ENCODE measurements at places on chromosomes 2 and 18.

DNA sequence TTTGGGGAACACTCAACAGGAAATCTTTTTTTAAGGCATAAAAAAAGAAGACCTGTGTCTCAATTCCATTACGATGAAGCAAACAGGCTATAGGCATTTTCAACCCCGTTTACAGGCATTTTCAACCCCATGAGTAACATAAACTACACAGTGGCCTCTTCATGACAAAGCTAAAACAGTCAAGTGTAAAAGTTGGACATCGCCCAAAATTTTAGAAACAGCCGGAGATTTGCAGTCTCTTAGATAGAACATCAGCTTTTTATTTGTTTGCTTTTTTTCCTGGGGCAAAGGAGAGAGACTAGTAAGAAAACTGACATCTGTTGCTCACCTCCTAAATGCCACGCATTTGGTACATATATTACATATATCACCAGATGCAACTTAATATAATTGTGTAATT, 173.7 kb downstream of the CMPK2 start:
- DNase-seq: no peak

DNA sequence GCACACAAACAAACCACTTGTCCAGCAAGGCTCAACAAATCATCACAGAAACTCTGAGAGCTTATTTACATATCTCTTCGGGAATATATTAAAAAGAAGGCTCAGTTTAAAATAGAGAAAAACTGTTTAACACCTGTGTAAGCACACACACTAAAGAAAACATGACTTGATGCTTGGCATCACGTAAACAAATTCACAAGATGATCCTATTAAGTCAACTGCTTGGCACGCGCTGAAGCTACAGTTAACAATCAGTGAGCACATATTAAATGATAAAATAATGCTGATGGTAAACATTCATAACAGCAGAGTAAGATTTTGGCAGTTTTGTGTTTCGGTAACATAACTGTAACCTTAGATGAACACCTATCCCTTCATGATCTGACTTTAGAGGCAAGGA, 4.3 kb upstream of the HES6 start:
- no peak for DNase-seq

- no peak for DNase-seq
Measured at GRCh38 chr18:8910186-8910822, 192.2 kb upstream of the NDUFV2 start.

GRCh38 chr2:88184762-88185161, 14.6 kb downstream of the THNSL2 start:
- DNase-seq: no peak

Data from activated T-cell treated with anti-CD3 and anti-CD28 coated beads, Interleukin-2, amount 50 U/mL, for 48 hours (primary cell).